H9 (cell line): ENCODE measurements at places on chromosomes 6 and 20. TPM values are rescaled to one million over a fixed set of nuclear protein-coding genes. Genes with fewer than 3 reads are reported as not detected.

DNA sequence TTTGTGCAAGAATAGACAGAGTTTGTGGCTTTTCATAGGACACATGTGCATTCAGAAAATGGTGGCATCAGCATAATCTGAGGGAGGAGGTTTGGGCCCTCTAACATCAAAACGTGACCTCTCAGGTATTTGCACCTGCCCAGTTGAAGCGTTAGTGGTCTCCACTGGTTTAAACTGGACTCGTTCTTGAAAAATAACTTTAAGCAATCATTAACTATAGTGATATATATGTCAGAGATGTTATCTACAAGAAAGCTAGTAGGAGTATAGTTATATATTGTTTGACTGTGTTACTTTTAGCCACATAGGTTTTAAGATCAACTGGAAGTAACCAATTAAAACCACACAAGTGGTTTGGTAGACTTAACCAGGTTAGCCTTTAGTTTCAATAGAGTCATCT lies 607.4 kb downstream of the MAFB start:
- H3K36me3 ChIP-seq, result no peaks in the 10 kb centered on the region; the same call in 1 of the 2 replicates
- H3K4me3 ChIP-seq, result no peak overlapping the region
- H3K4me1 ChIP-seq, result peaks cover 6% of the 10 kb centered on the region; the same call in 1 of the 2 replicates
- H3K27ac ChIP-seq, result no peak overlapping the region
- DNase-seq, result no peak

GRCh38 chr20:32680544-32681174 lies 6.9 kb upstream of the C20orf203 start:
- no peaks in the 10 kb centered on the region for H3K27me3 ChIP-seq
- no peaks in the 10 kb centered on the region for H3K36me3 ChIP-seq
- no peak for DNase-seq

GRCh38 chr6:27575594-27576361 lies 102.9 kb upstream of the ZNF184 start:
- H3K4me3 ChIP-seq, result peak overlapping the region; percentile 64
- H3K4me1 ChIP-seq, result no peaks in the 10 kb centered on the region
- H3K36me3 ChIP-seq, result no peaks in the 10 kb centered on the region

TINAG gene
- total RNA-seq, result not detected in 2 replicates

MATN4 gene
- total RNA-seq, result 0.11 TPM in 1 of 2 replicates, not detected in the other

DNA sequence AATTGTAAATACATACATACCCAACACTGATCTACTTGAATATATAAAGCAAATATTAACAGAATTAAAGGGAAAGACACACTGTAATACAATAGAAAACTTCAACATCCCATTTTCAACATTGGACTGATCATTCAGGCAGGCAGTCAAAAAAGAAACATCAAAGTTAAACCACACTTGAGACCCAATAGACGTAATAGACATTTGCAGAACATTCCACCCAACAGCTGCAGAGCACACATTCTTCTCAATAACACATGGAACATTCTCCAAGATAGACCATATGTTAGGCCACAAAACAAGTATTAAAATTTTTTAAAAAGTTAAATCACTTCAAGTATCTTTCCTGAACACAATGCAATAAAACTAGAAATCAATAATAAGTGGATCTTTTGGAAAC lies 698.2 kb downstream of the COL12A1 start:
- no peaks in the 10 kb centered on the region for H3K4me1 ChIP-seq
- no peaks in the 10 kb centered on the region for H3K27me3 ChIP-seq
- no peak overlapping the region for H3K4me3 ChIP-seq
- DNase-seq, result no peak

XKR7 gene
- total RNA-seq, result 1.3 and 1.5 TPM in 2 replicates
